NCI-H1436 treated with DMSO at 0.1 percent for 48 hours (cell line): ENCODE measurements at places on chromosomes 4 and X.

DNA sequence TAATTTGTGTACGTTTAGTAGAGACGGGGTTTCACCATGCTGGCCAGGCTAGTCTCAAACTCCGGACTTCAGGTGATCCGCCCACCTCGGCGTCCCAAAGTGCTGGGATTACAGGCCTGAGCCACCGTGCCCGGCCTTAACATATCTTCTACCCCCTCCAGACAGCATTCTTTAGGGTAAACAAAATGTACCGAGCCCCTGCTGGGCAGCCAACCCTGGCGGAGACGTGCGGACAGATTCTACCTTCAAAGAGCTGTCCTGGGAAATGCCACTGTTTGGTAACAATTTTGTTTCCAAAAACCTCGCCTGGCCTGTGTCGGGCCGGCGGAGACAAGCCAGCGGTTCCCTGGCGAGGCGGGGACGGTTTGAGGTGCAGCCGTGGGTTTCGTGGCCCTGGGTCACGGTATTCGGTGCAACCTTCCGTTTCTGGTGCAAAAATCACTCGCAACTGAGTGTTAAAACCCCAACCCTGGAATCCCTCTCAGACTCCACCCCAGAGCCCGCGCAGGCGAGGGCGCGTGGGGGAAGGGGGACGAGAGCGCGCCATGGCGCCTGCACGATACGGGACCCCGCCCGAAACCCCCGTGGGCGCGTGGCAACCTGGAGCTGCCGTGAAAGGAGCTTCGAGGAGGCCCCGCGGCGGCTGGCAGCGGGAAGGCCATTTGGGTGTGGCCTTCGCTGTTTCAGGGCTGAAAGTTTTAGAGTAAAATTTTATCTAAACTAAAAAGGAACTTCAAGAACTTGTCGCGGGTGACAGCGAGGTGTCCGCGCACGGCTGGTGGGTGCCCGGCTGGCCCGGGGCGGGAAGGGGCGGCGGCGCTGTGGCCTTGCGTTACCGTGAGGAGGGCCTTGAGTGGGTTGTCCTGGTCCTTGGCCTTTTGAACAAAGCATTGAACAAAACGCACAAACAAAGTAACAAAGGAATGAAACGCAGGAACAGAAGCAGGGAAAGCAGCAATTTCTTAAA, 17.0 kb downstream of the MRFAP1 start:
- no peak for DNase-seq

GRCh38 chrX:79556800-79557199, 189.7 kb upstream of the ITM2A start:
- DNase-seq, result no peak

DNA sequence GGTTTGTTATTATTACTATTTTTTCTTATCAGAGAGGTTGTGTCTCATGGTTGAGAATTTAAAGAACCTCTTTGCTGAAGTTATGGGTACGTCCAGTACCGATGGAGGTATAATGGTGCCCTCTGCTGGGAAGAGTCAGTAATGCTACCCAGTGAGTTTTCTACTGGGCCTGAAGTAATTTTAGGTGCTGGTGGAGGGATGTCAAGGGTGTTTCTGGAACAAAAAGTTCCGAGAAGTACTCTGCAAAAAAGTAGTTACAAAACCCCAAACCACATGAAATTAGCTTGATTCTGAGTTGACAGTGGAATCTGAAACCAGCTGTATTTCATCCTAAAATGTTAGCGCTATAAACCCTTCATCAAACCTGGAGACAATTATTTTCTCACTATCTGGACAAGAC, 102.5 kb upstream of the MID1 start:
- no peak for DNase-seq

GRCh38 chrX:45850197-45850774, 649.6 kb upstream of the DIPK2B start:
- DNase-seq, result no peak

DNA sequence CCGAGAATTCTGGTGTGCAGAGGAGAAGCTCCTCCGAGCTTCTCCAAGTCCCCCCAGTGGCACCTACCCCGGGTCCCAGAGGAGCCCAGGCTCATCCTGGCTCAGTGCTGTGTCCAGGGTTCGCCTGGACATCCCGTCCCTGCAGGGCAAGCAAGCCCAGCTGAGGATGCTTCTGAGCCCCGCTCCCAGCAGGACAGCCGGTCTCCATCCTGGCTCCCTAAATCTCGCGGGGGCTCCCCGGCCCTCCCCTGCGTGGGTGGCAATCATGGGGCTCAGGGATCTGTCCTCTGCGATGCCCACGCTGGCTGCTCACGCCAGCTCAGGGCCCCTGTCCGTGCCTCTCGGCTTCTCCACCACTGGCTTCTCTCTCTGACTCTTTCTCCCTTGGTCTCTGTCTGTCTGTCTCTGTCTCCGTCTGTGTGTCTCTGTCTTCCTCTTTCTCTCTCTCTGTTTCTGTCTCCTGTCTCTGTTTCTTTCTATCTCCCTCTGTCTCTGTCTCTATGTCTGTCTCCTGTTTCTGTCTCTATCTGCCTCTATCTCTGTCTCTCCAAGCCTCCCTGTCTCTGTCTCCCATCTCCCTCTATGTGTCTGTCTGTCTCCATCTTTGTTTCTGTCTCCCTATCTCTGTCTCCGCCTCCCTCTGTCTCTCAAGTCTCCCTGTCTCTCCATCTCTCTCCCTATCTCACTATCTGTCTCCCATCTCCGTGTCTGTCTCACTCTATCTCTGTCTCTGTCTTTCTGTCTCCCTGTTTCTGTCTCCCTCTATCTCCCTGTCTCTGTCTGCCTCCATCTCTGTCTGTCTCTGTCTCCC, 27.8 kb upstream of the SLC25A6 start:
- no peak for DNase-seq

DNA sequence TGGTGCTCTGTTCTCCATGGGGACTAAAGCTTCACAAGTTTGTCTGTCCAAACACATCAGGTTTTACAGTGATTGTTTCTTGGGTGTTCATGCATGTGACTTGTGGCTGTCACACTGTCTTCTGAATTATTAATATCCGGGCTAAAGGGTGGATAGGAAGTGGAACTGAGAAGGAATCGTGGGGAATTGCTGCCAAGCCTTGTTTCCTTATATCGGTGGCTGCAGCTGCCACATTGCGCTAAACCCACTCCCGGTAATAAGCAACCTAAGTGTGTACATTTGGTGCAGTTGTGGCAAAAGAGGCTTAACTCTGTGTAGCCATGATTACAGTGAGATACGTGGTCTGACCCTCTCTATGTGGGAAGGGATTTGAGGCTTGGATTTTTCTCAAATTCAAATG, 30.7 kb downstream of the SEPTIN11 start:
- no peak for DNase-seq

DNA sequence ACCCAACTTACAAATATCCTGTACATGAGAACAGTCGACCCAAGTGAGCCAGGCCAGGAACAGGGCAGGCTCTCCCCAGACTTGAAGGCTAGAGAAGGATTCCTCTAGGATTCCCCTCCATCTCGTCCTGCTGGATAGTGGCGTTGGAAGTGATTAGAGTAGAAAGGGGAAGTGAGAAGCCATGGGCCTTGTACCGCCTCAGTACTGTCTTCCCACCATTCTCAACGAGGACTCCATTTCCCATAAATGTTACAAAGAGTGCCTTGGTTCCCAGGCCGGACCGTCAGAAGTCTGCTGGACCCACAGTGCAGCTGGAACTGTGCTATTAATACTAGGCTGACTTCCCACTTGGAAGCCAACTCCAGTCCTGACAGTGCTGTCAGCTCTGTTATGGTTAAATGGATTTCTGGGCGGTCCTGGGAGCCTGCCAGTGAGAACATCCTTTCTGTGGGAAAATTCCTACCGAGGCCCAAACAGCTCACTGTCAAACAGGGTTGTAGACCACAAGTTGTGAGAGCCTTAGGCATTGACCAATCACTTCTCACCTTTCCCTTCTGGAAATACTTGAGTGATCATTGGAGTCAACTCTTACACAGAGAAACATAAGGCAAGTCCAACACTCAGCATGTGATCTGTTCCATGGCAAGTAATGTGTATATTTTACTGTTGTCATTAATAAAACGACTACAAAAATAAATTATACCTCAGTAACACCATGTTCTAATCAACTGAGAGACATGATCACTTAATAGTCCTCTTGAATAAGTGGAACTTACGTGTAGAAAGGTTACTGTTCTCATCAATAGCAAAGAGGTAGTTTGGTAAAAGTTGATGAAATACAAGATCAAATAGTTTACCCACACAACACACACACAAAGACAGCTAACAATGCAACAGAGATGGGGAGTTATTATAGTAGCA, 58.4 kb downstream of the AMELX start:
- DNase-seq, result no peak

DNA sequence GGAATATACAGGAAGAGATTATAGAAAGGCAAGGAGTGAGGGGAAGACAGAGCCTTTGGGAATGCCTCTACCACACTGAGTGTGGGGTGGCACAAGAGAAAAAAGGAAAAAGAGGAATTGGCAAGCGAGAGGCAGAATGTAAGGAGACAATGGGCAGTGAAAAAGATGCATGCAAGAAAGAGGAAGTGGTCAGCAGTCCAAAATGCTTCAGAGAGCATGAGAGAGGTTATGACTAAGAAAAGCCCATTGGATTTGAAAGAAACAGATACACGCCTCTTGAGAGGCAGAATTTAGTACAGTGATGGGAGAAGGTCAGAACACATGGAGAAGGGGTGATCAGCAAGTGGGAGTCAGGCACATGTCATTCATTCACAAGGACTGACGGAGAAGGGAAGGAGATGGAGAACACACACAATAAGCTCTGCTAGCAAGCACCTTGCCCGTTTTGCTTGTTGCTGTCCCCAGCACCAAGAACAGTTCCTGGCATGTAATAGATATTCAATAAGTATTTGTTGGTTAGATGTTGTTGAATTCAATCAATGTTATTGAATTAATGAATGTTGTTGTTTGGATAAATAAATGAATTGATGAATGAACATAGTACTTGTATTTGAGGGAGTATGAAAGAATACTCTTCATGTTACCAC, 6.3 kb downstream of the DCHS2 start:
- no peak for DNase-seq

DNA sequence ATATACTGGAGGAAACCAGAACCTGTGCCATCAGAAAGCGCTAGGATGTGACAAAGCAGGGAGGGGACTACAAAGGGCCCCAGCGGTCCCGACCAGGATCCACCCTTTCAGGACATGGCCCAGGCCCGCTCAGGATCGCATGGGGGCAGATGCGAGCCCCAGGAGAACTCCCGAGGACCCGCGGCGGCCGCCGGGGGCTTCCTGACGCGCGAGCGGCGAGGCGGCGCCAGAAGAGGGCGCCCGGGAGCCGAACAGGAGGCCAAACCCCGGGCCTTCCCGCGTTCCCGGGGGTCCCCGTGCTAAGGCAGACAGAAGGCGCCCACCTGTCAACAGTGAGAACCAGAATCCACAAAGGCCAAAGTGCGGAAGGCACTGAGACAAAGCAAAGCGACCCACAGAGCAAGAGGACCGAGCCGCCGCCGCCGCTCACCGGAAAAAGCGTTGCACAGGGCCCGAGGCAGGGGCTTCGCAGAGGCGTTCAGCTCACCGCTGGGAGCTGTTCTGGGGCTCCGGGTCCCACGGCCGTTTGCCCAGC, 7.3 kb upstream of the OPN1LW start:
- no peak for DNase-seq

GRCh38 chrX:37816766-37817165, 30.6 kb downstream of the DYNLT3 start:
- DNase-seq, result no peak

DNA sequence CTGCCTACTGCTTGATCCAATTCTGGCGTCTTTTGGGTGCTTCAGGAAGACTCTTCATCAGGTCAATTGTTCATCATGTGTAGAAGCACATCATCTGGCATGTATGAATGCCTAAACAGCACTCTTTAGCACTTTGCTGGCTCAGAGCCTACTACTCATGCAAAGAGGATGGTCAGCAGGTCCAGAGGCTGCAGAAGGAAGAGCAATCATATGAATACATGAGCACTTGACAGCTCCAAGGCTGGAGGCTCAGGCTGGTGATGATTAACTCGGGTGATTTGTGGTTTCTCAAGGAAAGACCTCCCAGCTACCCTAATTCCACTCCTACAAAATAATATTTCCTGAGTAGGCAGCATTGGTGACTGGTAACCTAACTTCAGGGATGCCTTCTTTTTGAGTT, 103.8 kb upstream of the CXCL13 start:
- DNase-seq, result no peak

- DNase-seq, result no peak
Observed at GRCh38 chr4:154591890-154592289, 1.3 kb upstream of the FGA start.

GRCh38 chrX:72368796-72369195, 63.1 kb upstream of the CITED1 start:
- DNase-seq, result no peak

DNA sequence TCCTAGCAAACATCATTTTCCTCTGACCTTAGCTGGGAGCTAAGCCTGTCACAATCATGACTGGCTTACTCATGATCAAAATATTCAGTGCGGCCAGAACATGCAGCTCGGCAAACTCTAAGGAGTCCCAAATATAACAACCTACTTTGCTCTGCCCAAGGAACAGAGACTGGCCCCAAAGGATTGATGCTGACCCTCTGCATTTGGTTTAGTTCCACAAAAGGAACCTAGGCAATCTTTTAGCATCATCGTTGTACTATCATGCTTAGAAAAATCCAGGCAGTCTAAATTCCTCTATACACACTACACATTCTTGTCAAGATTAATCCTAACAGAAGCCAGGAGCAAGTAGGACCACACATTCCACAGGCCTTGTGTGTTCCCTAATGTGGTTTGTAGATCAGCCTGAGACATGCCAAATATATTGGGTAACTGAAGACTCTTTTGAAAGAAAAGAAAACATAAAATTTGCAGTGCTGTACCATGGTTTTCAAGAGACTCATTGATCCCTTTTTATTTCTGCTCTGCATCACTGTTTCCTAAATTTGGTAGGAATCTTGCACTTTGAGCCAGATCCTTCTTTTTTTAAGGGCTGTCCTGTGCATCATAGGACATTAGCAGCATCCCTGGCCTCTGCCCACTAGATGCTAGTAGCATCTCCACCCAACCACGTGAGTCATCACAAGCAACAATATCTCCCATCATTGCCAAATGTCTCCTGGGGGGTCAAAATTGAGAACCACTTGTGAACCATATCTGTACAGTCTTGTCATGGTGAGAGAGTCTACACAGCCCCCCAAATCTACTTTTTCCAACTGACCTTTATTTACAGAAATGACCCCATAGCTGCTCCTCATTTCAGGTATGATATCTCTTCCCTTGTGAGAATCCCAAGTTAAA, 17.6 kb upstream of the CC2D2A start:
- DNase-seq, result no peak

DNA sequence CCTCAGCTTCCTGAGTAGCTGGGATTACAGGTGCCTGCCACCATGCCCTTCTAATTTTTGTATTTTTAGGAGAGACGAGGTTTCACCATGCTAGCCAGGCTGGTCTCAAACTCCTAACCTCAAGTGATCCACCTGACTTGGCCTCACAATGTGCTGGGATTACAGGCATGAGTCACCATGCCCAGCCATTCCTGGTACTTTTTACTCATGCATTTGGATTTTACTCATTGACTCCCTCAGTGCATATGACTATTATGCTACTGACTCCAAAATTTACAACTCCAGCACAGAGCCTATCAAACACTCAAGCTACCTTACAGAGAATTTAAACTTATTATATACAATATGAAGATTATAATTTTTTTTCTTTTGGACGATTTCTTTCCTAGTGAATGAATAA, 199.9 kb downstream of the CXXC4 start:
- DNase-seq, result no peak
